ENCODE measurements at places on chromosomes 16 and 17.

DNA sequence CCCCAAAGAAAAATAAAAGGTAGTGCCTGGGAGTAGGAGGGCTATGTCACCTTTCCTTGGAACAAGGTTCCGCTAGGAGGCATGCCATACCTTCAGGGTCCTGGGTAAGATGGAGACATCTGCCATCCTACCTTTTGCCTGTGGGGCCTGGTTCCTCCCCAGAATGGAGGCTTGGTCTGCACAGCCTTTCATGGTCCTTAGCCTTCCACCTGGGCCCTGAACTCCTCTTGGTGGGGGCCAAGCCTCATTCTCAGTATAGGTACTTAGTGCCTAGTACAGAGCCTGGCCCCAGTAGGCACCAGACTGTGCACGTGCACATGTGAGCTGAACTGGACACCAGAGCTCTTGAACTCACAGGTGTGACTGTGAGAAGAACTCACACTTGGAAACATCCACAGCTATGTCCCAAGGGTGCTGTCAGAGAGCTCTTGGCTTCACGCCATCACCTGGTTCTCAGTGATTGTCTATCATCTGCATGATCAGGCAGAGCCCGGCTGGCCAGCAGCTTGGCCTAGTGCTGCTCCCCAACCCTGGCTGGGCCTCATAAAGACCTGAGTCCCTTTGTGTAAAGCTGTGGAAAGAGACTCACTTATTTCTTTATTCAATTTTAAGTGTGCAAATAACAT, 143.2 kb downstream of the SOCS1 start:
- no peak for DNase-seq

DNA sequence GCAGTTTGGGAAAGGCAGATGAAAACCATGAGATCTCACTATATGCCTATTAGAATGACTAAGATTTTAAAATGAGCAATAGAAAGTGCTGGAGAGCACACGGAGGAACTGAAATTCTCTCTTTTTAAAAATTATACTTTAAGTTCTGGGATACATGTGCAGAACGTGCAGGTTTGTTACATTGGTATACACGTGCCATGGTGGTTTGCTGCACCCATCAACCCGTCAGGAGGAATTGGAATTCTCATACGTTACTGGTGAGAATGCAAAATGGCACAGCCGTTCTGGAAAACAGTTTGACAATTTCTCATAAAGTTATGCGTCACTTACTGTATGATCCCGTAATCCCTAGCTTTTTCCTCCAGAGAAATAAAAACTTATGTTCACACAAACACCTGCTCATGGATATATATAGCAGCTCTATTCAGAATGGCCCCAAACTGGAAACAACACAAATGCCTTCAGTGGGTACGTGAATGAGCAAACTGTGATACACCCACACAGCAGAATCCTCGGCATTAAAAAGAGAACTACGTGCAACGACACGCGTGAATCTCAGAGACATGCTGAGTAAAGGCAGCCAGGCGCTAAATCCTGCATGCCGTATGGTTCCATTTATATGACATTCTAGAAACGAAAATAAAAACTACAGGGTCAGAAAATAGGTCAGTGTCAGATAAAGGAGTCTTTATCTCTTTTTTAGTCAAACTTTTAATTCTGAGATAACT, 11.8 kb downstream of the PIK3R6 start:
- DNase-seq = no peak

- DNase-seq = no peak
These were observed 20.2 kb downstream of the CBX4 start for GRCh38 chr17:79819085-79819484.

DNA sequence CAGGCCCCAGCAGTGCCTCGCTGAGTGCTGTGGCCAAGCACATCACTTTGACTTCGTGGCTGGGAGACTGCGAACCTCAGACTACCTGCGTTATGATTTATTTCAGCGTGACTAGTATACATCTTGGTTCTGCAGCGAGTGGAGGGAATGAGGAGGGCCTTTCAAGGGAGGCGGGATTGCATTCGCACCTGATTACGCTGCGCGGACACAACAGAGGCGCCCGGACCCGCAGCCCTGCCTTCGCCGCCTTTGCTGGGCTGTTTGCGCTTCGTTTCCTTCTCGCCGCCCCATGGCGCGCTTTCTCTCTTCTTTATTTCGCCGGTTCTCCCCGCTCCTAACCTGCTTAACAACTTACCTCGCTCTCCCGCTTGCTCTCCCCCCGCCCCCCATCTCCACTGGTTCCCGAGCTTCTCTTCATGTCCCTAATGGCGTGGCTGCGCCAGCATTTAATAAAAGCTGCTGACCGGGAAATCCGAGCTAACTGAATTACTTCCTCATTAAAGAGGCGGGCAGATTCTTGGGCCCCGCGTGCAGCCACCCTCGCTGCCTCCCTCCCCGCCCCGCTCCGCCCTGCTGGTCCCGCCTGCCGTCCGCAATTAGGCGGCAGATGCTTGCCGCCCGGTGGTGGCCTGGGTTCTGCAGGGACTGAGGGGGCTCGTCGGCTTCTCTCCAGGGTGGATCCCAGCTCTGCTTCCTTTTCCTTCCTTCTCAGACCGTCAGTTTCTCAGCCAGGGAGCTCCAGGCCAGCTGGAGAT, 257.6 kb upstream of the SDK2 start:
- peak; percentile 72 for DNase-seq

DNA sequence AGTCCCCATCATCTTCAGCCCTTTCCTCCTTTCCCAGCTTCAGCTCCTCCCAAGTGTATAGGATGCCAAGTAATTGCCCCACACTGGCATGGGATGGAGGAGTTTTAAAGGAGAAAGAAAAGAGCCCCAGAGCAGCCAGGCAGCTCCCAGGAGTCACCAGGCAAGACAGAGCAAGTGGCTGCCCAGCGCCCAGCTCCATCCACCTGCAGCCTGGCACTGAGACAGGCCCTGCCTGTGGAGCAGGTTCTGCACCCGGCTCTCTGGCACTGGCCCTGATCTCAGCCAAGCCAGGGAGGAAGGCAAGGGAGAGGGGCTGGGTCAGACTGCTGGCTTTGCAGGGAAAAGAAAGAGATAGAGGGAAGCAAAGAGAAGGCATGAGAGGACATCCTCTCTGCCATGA, 21.7 kb downstream of the FOXN1 start:
- peak; percentile 58 for DNase-seq

GRCh38 chr17:9427465-9428315, 147.9 kb downstream of the STX8 start:
- DNase-seq = no peak

GRCh38 chr17:325270-326009, 27.2 kb downstream of the RPH3AL start:
- no peak for DNase-seq

- DNase-seq = no peak
These were observed 5.0 kb downstream of the NOTUM start for GRCh38 chr17:81955756-81956544.

- no peak for DNase-seq
These were observed 172.4 kb downstream of the ABCA8 start for GRCh38 chr17:68782789-68783188.

DNA sequence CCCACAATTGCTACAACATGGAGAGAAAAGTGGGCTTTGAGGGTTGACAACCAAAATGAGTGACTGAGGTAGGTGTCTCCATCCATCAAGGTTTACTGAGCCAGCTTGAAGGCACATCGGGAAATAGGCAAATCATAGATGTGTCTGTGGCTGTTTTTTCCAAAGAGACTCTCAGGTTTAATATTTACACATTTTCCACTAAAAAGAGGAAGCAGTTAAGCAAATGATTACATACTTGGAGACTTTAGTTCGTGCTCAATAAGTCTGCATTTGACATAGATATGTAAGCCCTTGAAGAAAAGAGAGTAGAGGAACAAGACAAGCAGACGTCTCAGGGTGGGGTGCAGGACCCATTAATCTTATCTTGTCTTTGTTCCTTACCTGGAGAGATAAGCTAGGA, 148.9 kb upstream of the COX10 start:
- no peak for DNase-seq

GRCh38 chr16:10981697-10982216, 37.4 kb downstream of the CLEC16A start:
- no peak for DNase-seq

DNA sequence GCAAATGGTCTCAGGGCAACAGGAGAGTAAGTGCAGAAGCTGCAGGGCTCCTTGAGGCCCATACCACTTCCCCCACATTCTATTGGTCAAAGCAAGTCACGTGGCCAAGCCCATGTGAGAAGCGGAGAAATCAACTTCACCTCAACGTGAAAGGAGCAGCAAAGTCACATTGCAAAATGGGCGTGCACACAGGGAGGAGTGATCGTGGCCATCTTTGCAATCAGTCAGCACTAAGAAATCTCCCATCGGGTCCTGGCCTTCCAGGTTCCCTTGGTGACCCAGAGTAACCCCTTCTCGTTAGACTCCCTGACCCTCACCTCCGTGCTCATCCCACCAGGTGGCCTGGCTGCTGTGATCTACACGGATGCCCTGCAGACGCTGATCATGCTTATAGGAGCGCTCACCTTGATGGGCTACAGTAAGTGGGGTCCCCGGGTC, 38.0 kb downstream of the SLC5A11 start:
- no peak for DNase-seq

DNA sequence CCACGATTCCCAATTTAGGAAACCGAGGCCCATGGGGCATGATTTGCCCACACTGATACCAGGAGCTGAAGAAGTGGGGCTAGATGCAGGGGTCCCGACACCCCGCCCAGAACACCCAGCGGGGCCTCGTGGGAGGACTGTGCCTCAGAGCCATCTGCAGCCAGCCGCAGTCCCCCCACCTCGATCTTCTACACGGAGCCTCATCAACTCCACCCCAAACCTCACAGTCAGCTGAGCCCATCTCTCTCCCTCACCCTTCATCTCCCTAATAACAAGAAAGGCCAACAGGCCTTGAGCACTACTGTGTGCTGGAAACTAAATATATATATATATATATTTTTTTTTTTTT, 4.2 kb downstream of the ITGAE start:
- no peak for DNase-seq

DNA sequence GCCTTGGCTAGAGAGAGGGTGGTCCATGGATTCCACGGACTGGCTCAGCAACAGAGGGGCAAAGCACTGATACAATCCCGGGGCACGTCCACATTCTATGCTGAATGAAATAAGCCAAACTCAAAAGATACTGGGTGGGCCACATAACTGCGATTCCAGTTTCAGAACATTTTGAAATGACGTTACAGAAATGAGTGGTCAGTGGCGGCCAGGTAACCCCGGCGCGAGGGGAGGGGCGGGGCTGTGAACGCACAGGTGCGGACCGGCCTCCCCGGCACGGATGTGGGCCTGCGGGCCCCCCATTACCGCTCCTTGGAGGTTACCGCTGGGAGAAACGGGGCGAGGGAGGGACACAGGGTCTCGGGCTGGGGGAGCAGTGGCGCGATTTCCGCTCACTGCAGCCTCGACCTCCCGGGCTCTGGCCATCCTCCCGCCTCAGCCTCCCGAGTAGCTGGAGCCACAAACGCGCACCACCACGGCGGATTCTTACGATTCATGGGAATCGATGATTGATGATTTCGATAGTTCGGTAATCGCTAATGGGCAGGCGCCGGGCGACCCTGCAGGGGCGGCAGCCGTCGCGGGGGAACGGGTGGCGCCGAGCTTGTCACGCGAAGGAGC, 559 bp downstream of the MVD start:
- DNase-seq = peak; percentile 46

DNA sequence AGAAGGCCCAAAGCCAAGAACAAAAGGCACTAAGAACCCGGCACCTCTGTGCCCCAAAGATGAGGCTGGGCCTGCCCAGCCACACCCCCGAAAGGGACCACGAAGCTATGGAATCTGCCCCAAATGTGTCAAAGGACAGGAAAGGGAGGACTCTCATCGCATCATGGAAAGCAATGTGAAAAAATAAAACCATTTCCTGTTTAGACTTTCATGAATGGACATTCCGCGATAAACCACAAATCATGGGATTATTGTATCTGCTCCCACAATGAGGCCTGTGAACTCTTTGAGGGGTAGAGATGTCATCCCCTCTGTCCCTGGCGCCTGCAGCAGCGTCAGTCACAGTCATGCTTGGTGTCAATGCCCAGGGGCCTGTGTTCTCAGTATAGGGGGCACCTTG, 135.0 kb downstream of the COPRS start:
- DNase-seq = no peak

GRCh38 chr16:28910086-28911031, 14.7 kb downstream of the RABEP2 start:
- DNase-seq = peak; percentile 74

GRCh38 chr17:55629995-55630394, 92.7 kb downstream of the TMEM100 start:
- no peak for DNase-seq

GRCh38 chr16:2194852-2195321, 1.5 kb downstream of the CASKIN1 start:
- peak; percentile 67 for DNase-seq

GRCh38 chr17:73030501-73030921, 62.0 kb downstream of the SLC39A11 start:
- no peak for DNase-seq

DNA sequence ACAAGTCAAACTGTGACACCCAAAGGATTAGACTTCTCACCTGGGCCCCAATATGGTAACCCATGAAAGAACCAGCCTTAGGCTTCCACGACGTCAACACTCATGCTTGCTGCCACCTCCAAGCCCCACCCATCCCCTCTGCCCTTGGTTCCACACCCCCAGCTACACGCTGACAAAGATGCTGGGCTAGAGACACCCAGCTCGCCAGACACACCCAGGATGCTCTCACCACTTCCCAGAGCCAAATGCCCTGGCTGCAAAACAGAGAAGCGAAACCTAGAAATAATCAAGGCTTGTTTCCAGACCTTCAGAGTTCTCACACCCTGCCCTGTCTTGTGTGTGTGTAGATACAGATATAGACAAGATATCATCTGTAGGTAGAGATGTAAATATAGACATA, 26.0 kb upstream of the ADCY9 start:
- DNase-seq = no peak

DNA sequence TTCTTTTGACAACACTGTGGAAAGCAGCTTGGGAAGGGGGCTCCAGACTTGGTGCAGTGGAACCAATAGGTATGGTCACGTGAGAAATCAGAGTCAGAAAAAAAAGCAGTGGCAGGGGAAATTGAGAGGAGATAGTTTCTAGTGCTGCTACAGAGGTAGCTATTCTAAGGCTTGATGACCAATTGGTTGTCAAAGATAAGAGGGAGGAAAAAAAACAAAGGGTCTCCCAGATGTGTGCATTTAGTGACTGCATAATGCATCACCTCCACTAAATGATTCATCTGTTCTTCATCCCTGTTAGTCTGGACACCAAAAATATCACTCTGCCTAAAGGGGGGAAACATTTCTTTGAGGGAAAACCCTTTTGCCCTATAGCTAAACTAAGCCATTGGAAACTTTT, 56.5 kb downstream of the PIGL start:
- DNase-seq = no peak

- no peak for DNase-seq
These were observed 55.0 kb downstream of the PDPK1 start for GRCh38 chr16:2592786-2593185.

GRCh38 chr17:77200711-77201110, 59.9 kb downstream of the SEC14L1 start:
- no peak for DNase-seq

Data from transverse colon (tissue), 4 donors.